ENCODE measurements at places on chromosomes 4 and X.

- DNase-seq, result no peak
Observed at GRCh38 chrX:133533249-133533648, 118.0 kb upstream of the GPC4 start.

GRCh38 chrX:69313617-69314290 is 148.5 kb upstream of the PJA1 start:
- DNase-seq, result no peak

- no peak for DNase-seq
Observed at GRCh38 chr4:25861280-25861950, 1.4 kb downstream of the SEL1L3 start.

DNA sequence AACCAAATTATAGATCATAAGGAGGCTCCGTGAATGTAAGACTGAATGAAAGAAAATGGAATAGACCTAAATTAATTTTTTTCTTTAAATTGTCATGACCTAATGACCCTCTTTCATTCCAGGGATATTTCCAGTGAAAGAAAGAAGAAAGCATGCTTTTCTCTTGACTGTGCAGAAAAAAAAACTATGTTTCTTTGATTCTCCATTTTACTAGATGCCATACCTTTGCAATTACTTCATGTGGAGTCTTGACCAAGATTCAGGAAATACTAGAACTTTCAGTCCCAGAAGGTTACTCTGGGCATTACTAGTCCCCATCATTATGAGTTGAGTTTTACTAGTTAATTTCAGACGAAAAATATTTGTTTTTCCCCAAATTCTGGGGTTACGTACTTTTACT is 6.4 kb upstream of the COMMD8 start:
- DNase-seq, result peak; percentile 14

GRCh38 chr4:174016251-174016650 is 267.2 kb downstream of the FBXO8 start:
- DNase-seq, result no peak

DNA sequence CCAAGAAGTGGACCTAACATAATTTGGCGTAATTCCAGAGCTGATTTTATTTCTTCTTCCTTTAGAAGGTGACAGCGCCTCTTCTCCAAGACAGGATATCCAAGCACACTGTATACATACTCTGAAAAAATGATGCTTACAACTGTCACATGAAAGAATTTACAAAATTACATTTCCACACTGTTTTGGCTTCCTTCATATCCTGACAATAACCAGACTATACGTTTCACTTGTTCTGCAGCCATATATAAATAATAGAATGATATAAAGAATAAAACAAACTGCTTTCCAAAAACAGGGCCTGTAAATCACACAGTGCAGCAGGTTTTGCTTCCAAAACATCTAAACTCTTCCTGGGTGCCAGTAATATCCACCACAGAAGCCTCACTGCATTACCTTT is 141.6 kb downstream of the FBXO8 start:
- DNase-seq, result no peak

- no peak for DNase-seq
Observed at GRCh38 chr4:15349531-15349935, 78.3 kb upstream of the C1QTNF7 start.

DNA sequence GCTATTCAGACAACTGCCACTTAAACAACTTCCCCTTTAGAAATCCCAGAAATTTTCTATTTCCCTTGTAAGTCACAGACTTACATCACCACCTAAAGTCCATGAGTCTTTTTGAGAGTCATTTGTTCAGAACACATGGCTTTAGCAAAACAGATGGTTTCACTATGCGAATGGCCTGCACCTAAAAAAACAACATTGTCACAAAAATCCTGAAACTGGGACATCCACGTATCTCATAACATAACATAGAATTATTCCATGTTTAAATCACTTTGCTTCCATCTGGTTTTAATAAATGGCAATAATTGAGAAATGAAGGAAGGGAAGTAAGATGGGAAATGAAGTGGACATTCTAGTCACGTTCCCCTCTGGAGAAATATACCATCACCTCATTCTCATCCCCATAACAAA is 155.3 kb upstream of the EDNRA start:
- DNase-seq, result no peak

DNA sequence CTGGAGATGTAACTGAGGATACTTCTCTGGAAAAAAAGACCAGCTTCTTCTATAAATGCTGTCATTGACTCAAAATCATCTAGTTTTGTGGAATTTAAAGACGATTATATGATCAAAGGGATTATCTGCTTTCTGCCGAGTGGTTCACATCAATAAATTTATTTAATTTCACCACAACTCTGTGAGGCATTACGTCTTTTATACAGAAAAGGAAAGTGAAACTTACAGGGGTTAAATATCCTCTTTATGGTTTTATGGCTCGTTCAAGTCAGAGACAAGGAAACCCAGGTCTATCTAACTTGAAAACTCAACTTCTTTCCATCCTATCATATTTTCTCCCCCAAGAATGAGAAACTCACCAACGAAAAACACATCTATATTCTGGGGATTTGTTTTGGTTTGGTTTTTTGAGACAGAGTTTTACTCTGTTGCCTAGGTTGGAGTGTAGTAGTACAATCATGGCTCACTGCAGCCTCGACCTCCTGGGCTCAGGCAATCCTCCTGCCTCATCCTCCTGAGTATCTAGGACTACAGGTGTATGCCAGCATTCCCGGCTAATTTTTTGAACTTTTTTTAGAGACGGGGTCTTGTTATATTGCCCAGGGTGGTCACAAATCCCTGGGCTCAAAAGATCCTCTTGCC is 377.9 kb upstream of the EMCN start:
- DNase-seq, result peak; percentile 6

- peak; percentile 28 for DNase-seq
Observed at GRCh38 chrX:30643313-30643821, 9.9 kb upstream of the GK start.

DNA sequence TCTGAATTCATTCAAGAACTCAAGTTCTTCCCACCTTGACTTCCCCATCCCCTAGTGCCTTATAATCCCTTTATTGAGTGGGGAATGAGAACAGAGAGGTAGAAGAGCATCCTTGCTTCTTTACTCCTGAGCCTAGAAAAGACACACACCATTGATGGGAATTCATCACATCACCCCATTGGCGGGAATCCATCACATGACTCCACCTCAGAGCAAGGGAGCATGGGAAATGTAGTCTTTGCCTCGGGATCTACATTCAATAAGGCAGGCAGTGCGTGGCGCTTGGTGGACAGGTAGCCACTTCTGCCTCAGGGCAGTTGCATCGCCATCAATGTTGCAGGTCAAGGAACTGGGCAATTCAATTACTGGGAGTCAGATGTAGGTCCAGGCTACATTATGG is 50.7 kb downstream of the MXRA5 start:
- DNase-seq, result no peak

GRCh38 chr4:170599894-170600293 is 510.1 kb upstream of the AADAT start:
- DNase-seq, result no peak

GRCh38 chrX:46444011-46444410 is 101.2 kb downstream of the ZNF674 start:
- DNase-seq, result peak; percentile 68

GRCh38 chr4:102358128-102358527 is 12.8 kb upstream of the SLC39A8 start:
- DNase-seq, result no peak

- no peak for DNase-seq
Observed at GRCh38 chr4:115514675-115515074, 401.3 kb upstream of the NDST4 start.

DNA sequence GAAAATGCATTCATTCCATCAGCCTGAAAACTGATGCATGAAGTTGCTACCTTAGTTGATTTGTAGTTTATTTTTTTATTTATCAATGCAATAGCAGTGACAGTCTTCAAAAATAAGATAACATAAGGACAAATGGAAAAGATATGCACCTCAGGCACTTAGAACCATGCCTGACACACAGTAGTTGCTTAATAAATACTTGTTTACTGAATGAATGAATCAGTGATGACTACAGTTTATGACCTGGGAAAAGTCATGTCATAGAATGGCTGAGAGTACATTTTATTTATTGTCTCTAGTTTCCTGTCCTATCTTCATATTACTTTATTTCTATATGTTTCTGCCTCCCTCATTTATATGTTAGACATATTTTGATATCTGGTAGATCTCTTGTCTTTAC is 171.8 kb downstream of the TLL1 start:
- DNase-seq, result no peak

- no peak for DNase-seq
Observed at GRCh38 chr4:92012899-92013867, 290.6 kb upstream of the GRID2 start.

DNA sequence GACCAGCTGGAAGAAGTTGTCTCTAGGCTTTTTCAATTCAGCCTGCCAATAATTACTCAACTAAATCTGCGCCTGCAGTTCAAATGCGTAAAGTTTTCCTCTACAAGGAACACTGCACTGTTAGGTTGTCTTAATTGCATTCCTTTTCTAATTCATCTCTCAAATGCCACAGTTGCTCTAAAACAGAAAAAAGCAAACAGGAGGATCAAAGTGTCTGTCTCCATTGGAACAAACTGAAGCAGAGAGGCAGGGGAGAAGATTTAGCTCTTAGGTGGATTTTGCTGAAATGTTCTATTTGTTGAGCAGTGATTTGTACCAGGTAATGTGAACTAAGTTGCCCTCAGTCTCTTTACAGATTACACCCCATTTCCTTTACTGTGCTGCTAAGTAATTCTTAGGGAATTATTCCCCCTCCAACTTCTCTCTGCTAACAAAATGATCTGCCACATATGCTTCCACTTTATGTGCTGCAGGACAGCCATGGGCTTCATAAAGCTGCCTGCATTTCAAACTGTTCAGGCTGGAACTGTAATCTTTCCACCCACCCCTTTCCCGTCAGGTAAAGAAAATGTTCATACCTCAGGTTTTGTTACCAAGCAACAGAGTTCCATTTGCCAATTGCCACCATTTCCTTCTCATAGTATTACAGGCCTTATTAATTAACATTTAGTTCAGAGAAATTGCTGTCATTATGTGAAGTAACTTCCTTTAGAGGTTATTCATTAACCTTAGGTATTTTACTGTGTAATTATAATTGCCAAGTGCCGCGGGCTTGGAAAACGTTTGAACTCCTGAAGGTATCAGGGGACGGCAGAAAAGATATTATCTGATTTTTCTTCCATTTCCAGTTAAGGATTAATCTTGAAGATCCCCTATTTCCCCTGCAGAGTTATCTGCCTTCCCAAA is 149.3 kb downstream of the SPRY1 start:
- DNase-seq, result no peak

GRCh38 chrX:84339507-84340364 is 151.7 kb upstream of the RPS6KA6 start:
- peak; percentile 15 for DNase-seq

GRCh38 chr4:122005064-122005755 is 53.4 kb upstream of the TRPC3 start:
- DNase-seq, result peak; percentile 67

DNA sequence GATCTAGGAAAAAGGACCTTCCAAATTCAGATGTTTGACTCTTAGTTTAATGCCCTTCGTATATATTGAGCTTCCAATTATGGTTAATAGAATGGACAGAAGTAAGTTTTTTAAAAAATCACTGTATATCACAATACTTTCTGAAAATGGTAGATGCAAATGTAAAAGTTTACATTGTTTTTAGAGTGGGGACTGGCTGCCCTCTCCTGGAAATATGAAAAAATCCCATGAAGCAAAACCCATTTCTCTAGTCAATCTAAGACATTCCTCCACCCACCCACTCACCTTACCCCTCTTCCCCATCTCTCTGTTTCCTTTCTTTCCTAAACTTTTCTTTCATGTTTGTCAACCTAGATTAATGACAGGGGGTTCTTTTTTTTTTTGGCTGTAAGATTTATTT is 134.5 kb downstream of the ARHGAP6 start:
- DNase-seq, result no peak

GRCh38 chr4:53748328-53748772 is 157.1 kb upstream of the LNX1 start:
- no peak for DNase-seq

DNA sequence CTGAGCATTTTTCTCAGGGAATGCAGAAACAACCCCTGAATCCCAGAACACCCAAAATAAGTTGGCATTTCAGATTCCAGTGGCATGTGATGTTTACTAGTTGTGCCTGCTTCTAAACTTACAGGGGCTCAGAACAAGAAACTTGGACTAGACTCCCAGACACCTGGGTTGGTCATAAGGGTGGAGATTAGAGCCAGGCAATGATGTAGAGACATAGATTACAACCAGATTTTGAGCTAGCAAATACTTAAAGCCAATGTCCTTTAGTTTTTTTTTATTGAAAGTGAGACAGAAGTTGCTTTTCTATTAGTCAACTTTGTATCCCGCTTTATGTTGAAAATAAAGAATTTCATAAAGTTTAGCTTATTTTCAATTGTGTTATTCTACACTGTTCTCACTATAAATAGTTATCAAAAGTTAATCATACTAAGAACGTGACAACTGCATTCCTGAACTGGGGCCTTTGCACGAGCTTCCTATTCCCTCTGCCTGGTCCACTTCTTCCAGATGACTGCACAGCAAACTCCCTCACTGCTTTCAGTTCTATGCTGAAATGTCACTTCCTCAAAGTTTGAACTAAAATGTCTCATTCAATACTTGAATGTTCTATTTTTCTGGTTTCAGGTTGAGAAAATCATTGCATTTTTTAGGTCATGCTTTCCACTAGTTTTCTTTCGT is 224.7 kb upstream of the PPP1R2C start:
- DNase-seq, result no peak

GRCh38 chrX:119226446-119226845 is 9.6 kb upstream of the PGRMC1 start:
- no peak for DNase-seq

- DNase-seq, result no peak
Observed at GRCh38 chr4:152691761-152692160, 12.0 kb upstream of the TMEM154 start.

GRCh38 chr4:161376275-161376674 is 787.5 kb downstream of the FSTL5 start:
- DNase-seq, result no peak

- DNase-seq, result no peak
Observed at GRCh38 chr4:8552024-8552423, 28.2 kb upstream of the GPR78 start.

DNA sequence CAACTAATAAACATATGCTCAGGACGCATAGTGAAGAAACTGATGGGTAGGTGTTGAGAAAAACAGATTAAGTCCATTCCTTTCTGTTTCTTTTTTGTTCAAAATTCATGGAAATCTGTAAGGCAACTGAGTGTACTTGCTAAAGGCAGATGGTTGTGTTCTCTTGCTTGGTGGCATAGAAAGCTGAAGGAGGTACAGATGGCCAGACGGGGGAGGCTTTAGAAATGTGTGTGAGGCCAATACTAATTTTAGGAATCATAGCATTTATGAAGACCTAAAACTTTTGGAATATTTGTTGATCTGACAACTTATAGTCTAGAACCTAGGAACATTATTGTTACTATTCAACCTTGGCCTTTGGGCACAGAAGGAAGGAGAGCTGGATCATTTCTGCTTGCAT is 56.8 kb upstream of the EMCN start:
- DNase-seq, result no peak

- no peak for DNase-seq
Observed at GRCh38 chrX:34866646-34867045, 76.0 kb upstream of the FAM47B start.
